ENCODE measurements at places on chromosomes 16 and 17.

DNA sequence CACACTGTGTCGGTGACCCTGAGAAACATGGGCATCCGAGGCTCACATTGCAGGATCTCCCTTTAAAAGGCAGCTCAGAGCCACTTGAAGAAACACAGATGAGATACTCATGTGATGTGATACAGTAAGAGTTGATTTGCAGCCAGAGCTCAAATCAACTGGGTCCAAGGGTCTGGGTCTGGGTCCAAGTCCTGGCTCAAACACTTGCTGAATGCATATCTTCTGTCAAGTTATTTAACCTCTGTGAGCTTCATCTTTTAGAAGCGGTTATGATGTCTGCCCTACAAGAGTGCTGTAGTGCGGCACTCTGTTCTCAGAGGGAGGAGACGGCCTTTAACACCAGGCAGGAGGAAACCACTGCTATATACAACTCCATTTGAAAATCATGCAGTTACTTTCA is 6.4 kb downstream of the KRT38 start:
- no peak for DNase-seq

DNA sequence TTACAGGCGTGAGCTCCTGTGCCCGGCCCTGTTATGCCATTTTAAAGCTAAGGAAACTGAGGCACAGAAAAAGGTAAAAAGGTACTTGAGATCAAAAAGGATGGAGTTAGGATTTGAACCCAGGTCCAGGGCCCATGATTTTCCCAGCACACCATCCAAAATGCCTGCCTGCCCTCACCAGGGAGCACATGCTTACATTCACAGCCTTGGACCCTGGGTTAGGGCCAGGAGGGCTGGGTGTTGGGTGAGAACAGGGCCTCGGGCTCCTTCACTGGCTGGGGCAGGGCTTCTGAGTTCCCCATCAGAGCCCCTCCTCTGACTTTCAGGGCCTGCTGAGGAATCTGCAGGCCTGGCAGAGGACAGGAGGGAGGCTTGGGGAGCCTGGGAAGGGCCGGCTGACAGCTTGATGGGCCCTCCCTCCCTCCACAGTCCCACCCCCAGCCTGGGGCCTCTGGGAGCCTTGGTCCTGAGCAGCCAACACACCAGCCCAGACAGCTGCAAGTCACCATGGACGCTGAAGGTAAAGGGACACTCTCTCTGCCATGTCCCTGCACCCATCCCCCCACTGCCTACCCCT is at the start of gene QPRT:
TSS of gene QPRT (plus strand) at position 490 of the 577 bp plus-strand sequence. CDS start at position 508, 18 bp downstream.
- no peak for DNase-seq

DNA sequence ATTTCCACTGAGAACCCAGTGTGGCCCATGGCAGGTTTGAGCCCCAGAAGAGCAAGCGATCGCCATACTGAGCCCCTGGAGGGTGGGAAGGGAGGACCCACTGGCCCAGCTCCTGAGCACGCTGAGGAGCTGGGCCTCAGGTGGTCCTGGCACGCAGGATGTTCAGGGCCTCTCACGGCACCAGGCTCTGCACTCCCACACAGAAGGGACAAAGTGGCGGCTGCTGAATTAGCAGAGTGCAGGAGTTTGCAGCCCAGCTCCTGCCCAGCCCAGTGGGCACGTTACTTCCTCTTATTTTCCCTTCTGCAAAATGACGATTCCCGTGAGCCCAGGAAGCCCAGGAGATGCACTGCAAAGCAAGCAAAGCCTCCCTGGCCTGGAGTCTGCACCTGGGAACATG is 42.3 kb upstream of the MTSS2 start:
- no peak for DNase-seq

- no peak for DNase-seq
Measured at GRCh38 chr17:43860077-43860725, 13.2 kb downstream of the CD300LG start.

DNA sequence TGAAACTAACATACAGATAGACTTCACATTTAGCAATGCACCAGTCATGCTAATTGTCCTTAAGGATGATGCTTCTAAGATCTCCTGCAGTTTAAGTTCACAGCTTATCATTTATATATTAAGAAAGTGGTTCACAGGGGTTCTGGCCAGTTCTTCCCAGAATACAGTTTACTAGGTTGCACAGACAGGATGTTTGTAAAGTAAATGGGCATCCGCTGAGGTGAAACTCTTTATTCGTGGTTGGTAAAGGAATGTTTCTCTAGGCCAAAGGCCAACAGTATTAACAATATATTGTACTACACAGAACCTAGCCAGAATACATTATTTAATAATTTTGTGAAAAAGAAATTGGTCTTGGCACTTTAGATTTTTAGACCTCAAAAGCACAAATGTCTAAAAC is 1427.3 kb downstream of the CDH8 start:
- DNase-seq: no peak

GRCh38 chr17:81493198-81494038 is 19.2 kb downstream of the ACTG1 start:
- DNase-seq: no peak

- no peak for DNase-seq
Measured at GRCh38 chr16:54289945-54290832, 3.6 kb upstream of the IRX3 start.

DNA sequence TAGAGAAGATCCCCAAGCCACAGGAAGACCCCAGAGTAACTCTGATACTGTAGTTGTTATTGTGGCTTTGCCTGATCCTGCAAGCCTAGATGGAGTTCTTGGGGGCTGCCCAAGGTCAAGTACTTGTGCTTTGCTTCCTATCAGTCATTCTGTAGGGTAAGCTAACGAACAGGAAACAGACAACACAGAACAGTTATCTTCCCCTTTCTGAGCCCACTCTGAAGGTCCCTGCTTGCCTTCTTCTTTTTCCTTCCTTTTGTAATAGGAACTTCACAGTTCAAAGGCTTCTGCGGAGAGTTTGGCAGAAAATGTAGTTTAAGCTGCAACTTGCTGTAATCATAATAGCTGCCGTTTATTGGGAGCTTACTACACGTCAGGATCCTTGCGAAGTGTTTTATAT is 494.1 kb upstream of the ERCC4 start:
- DNase-seq: no peak

DNA sequence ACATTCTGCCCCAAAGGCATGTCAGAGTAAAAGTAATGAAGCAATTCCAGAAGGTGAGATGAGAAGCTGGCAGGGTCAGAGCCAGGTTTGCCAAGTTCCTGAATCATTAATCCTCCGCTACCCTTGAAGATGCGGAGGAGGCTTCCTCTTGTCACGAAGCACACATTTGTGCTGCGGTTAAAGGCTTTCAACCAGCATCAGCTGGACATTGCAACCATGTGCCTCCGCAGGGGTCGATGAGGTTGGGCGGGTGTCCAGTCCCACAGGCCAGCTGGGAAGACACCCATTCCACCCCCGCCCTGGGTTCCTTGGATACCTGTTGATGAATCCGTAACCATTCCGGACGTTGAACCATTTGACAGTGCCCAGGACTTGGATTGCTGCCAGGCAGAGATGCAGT is 1.3 kb downstream of the YBX2 start:
- DNase-seq: no peak

- no peak for DNase-seq
Measured at GRCh38 chr17:3968886-3969524, 4.8 kb upstream of the ATP2A3 start.

GRCh38 chr16:29231244-29231643 is 175.3 kb downstream of the NPIPB11 start:
- no peak for DNase-seq

DNA sequence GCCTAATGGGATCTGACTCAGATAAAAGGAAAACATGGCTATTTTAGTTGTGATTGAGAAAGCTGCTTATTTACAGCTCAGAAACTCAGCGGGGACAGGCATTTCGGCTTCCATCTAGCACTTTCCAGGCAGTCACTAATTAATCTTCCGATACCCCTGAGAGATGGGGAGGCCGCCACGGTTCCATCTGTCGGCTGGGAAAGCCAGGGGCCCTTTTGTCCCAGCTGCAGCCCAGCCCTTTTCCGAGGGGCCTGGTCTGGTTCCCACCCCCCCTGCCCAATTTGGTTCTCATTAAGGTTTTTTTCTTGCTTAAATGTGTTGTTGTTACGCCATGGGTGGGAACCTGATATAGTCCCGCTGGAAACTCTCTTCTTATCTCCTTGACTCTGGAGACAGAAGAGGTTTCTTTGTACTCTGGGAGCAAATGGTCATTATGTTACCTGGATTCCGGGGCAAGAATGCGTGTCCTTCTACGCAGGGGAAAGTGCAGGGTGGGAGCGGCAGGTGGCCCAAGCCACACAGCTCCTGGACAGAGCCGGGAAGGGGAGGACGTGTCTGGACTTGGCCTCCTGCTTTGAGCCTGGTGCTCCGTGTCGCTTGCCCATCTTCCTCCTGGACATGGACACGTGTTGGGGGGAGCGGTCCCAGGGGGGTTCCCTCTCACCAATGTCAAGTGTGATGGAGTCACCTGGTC is 50.9 kb upstream of the GSE1 start:
- no peak for DNase-seq

- no peak for DNase-seq
Measured at GRCh38 chr17:46977750-46978488, 1.1 kb downstream of the RPRML start.

DNA sequence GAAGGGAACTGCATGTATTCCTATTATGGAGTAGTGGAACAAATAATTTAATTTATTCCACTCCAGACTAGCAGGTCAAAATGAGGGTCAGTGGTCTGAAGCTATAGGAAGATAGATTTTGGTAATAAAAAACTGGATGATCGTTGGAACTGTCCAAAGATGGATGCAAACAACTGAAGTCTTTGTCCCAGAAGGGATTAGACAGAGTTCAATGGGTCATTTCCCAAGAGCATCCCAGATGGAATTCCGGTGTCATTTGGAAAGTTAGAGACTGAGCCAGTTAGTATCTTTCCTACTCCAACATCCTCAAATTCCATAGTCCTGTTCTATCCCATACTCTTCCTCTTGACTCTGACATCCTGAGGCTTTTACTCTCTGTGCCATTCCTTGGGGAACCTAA is 22.8 kb upstream of the TOX3 start:
- no peak for DNase-seq

DNA sequence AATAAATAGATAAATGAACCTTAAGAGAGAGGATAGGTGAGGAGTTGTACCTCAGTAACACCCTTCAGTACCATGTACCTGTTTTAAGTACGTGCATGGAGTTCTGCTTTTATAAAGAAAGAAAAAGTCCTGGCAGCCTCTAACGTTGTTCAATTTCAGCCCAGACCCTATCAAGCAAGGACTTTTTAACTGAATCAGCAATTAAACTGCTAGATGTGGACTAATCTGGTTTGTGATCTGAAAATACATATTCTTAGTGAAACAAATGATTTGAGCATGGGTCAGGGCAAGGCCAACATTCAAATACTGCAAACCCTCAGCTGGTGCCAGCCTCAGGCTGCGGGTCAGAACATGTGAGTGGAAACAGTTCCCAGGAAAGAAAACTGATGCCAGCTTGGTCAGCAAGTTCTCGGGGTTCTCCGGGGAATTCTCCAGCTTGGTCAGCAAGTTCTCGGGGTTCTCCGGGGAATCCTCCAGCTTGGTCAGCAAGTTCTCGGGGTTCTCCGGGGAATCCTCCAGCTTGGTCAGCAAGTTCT is 84.5 kb downstream of the MRM3 start:
- no peak for DNase-seq

DNA sequence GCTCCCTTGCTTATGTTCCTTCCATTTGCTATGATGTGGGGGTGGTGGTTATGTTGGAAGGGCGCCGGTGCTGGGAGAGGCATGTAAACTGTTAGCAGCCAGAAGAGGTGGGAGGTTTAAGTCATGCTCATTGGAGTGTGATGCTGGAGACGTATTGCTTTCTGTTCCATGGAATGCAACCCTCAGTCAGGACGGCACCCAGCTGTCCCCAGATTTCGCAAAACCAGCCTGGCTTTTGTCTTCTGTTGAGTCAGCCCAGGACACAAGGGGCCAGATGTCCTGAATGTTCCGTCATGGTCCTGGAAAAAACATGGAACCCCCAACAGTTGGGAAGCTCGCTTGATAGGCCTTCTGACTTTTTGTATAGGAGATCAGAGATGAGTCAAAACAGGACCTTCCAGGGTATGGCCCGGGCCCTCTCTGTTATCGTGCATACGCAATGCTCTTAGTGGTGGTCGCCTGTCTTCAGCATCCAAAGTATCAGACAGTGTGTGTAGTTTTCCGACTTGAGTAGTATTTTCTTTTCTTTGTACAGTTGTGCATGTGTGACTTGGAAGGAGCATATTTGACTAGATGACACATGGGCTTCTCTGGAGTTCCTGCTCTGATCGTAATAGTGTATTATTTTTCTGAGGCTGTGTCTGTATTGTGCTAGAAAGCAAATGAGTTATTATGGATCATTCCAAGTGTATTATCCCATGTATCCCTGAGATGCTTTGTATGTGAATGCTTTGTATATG is 201.9 kb downstream of the SNX29 start:
- DNase-seq: no peak

- DNase-seq: no peak
Measured at GRCh38 chr16:78633551-78633950, 534.1 kb downstream of the WWOX start.

- DNase-seq: no peak
Measured at GRCh38 chr17:31534223-31534888, 142.9 kb downstream of the RAB11FIP4 start.

DNA sequence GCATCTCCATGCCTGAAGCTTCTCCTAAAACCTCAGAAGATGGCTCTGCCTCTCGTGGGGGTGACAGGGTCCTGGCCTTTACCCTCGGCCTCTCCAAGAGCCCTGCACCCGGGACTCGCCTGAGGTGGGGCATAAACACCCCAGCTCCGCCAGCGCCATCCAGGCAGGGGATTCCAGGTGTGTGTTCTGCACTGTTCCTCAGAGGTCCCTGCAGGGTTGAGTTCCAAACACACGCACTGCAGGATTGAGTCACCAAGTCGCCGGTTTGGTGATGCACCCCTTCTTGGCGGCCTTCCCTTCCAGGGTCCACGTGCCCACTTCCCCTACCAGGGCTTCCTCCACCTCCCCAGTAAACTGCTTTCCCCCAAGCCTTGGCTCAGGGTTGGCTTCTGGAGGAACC is 40.0 kb upstream of the RBFOX3 start:
- DNase-seq: no peak

- no peak for DNase-seq
Measured at GRCh38 chr17:71942626-71943025, 178.2 kb upstream of the SOX9 start.

GRCh38 chr16:8828541-8829165 is 31.0 kb downstream of the PMM2 start:
- DNase-seq: no peak

DNA sequence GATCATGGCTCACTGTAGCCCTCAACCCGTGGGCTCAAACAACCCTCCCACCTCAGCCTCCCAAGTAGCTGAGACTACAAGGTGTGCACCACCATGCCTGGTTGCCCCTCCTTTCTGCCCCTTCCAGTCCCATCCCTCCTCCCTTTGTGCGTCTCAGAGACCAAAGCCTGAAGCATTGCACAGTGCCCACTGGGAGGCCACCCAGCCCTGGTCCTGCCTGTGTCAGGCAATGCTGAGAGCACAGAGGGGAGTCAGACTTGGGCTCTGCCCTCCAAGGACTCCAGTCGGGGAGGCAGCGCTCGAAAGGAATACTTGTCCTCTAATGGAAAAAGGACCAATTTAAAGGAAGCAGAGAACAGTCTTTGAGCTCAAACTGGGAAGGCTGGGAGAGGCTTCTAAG is 20.4 kb downstream of the RAI1 start:
- DNase-seq: no peak

GRCh38 chr16:6143020-6143419 is 1045.4 kb upstream of the EEF2KMT start:
- no peak for DNase-seq

GRCh38 chr17:74870512-74870911 is 2.3 kb downstream of the FDXR start:
- DNase-seq: no peak

GRCh38 chr17:78272181-78272913 is 40.9 kb downstream of the TMEM235 start:
- DNase-seq: peak; percentile 63

- DNase-seq: no peak
Measured at GRCh38 chr17:1206026-1206777, 26.4 kb upstream of the ABR start.
